Omental fat pad (tissue), 4 donors: ENCODE measurements at places on chromosomes 11 and 22. TPM values are rescaled to one million over a fixed set of nuclear protein-coding genes. Genes with fewer than 3 reads are reported as not detected.
A peak's percentile ranks its signal among the peaks of the same experiment; 100 is the strongest.

DNA sequence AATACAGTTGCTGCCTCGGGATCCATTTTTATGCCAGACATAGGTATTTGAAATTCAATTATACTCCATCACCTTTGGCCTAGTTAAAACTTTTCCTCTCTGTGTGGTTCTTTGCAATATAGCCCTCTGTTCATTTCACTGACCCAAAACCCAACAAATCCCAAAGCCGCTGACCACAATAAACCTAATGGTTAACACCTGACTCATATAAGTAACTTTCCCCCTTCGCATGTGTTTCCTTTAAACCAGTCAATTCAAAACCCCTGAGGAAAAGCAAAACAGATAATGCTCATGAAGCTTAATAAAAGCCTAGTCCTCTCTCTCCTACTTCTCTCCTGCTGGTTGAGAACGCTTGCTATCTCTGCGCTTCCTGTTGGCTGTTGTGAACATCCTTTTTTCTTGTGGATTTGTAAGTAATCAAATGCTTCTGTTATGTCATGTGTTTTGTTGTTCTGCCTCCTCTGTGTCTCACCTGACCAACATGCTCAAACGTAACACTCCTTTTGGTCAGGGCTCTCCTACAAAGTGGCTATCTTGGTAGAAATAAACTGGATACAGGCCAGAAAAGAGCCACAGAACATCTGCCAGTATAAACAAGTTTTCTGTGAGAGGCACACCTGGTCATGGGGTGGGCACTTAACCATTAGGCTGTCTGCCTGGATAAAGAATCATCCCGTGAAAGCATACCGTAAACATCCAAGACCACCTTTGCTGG, 652.6 kb downstream of the METTL15 start:
- no peak for DNase-seq

DNA sequence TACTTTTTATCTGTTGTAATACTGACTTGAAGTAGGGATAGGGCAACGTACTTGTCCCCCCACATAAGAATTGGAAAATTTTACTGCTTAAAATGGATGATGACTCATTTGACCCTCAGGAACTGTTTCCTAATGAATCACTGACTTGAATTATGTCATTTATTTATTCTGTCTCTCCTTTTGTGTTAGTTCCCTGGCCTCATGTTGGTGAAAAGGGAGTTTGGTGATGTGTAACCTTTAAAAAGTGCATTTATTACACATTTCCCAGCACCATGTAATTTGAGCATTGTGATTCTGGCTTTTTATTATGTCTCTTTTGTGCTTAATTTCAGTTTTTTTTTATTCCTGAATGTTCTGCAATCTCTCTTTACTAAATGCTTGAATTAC, 20.3 kb upstream of the PGM2L1 start:
- DNase-seq, result no peak

- DNase-seq, result no peak
These were observed 99.8 kb downstream of the ARL14EP start for GRCh38 chr11:30422447-30423278.

- DNase-seq, result no peak
These were observed 615.7 kb downstream of the BRD1 start for GRCh38 chr22:49212002-49212401.

The LYVE1 gene
- 106 TPM for total RNA-seq

The UVRAG gene
- total RNA-seq, result 39.6 TPM

The SLC22A6 gene
- total RNA-seq, result not detected

GRCh38 chr11:10727146-10727851, 23.7 kb upstream of the CTR9 start:
- DNase-seq, result no peak

DNA sequence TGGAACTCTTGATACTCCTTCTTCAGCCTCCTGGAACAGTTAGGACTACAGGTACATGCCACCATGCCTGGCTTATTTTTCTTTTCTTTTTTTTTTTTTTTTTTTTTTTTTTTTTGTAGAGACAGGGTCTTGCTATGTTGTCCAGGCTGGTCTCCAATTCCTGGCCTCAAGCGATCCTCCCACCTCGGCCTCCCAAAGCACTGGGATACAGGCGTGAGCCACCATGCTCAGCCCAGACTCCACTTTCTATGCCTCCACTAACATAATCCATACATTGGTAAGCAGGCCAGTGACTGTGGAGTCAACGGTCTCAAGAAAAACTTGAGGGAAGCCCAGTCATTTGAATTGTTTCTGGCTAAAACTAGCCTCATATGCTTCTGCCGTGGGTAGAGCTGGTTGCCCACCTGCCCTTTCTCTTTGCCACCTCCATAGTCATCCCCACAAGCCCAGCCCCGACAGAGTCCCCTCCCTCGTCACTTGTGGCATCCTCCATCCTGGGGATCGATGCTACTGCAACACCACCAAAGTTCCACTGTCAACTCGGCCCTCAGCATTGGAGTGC, 2.4 kb downstream of the SCN2B start:
- DNase-seq, result no peak

DNA sequence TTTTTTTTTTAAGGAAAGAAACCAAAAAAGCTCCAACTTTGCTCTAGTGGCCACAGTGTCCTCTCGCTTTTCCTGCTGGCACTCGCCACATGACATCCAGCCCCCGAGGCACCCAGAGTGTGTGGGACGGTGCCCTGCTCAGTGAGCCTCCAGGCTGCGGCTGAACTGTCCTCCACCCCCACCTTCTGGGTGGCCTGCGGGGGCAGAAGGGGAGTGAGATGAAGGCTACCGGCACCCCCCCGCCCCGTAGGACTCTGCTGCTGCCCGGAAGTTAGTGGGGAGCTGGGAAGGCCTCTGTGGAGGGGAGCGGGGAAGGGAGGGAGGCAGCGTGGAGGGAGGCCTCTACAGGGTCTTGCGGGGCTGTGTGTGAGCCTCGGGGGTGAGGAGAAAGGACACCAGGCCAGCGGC, 264.4 kb downstream of the CTTN start:
- no peak for DNase-seq

- no peak for DNase-seq
These were observed 94.9 kb downstream of the PRR5L start for GRCh38 chr11:36390963-36391471.

DNA sequence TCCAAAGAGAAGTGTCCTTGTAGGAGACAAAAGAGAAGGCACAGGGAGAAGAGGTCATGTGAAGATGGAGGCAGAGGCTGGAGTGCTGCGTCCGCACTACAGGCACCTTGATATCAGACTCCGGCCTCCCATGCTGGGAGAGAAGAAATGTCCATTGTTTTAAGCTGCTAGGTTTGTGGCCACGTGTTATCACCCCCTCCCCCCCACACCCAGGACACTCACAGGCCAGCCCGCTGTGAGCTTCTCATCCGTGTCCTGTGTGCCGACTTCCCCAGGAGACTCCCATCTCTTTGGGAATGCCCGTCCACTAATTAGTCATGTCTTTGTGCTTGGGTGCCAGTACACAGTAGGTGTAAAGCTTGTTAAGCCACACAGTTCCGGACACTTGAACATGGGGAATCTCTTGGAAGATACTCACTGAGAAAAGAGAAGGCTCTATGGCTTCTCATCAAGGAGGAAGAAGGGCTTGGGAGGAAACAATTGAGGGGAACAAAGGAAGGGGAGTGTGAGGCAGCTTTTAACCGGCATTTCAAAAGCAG, 1234.7 kb downstream of the TBC1D22A start:
- DNase-seq, result no peak

The POTEH gene
- total RNA-seq, result not detected

GRCh38 chr22:41833369-41834004, 582 bp downstream of the SREBF2 start:
- no peak for DNase-seq

The UBASH3B gene
- 9.9 TPM for total RNA-seq

DNA sequence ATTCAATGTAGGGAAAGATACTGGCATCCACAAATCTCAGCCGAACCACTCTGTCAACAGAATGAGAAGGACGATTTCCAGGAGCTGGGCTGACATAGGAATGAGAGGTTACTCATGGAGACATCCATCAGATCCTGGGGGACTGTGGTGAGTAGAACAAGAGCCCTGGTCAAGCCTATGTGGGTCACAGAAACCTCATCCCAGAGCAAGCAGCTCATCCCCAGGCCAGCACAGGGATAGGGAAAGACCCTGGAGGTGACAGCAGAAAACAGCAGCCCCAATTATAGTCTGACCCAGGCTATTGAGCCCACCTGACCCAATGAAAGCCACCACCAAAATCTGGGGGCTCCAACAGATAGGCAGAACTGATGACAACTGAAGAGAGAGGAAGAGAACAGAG, 128.0 kb upstream of the SERPIND1 start:
- DNase-seq, result no peak

The RIMBP3C gene
- total RNA-seq, result not detected

- DNase-seq, result no peak
These were observed 16.6 kb downstream of the PIH1D2 start for GRCh38 chr11:112057170-112057569.

DNA sequence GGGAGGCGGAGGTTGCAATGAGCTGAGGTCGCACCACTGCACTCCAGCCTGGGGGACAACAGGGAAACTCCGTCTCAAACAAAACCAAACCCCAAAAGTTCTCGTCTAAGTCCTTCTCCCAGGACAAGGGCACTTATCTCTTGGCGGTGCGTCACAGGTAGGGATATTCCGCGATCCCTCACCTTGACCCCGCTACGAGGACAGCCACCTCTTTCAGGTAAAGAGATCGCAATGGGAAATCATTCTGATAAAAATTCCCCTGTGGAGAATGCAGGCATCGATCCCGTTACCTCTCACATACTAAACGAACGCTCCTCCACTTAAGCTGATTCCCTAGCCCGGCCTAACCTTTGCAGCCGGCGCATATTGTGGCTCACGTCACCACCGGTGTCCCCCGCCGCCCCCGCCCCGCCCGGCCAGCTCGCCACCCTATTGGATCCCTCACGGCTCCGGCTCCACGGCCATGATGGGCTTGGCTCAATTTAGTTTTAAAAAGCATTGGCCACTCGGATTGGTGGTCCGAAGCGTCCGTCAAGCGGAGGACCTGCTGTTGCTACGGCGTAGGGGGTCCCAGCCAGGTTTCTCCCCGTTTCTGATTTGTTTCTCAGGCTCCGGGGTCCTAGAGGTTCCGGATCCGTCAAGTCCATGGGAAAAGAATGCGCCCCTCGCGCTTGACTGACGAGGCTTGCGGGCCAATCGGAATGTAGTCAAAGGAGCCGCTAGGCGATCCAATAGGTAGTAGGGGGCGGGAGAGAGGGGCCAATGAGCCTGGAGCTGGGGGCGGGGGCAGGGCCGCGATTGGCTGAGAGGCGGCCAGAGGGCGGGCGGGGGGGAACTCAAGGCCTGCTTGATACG, 439 bp upstream of the PPP6R3 start:
- peak; percentile 90 for DNase-seq
